ENCODE measurements at places on chromosomes 12 and 14. TPM values are rescaled to one million over a fixed set of nuclear protein-coding genes. Genes with fewer than 3 reads are reported as not detected.

SCNN1A gene
- total RNA-seq = 0.09 TPM

FBLN5 gene
- 0.90 TPM for total RNA-seq

TMPRSS12 gene
- not detected for total RNA-seq

DHRS1 gene
- total RNA-seq = 7.3 TPM

PLEKHD1 gene
- total RNA-seq = under 0.01 TPM

KLRK1 gene
- not detected for total RNA-seq

PRIM1 gene
- total RNA-seq = 4.6 TPM

EEA1 gene
- total RNA-seq = 14.0 TPM

SYNE3 gene
- 4.5 TPM for total RNA-seq

SLC17A8 gene
- total RNA-seq = not detected

TMEM132D gene
- total RNA-seq = not detected

EXOC3L4 gene
- not detected for total RNA-seq

KIAA0586 gene
- total RNA-seq = 20.6 TPM

EIF2S3B gene
- 0.99 TPM for total RNA-seq

C12orf42 gene
- total RNA-seq = not detected

KRT79 gene
- 0.28 TPM for total RNA-seq

MYF5 gene
- total RNA-seq = not detected

TMTC2 gene
- total RNA-seq = 3.4 TPM

RDH5 gene
- 2.8 TPM for total RNA-seq

TOMM20L gene
- not detected for total RNA-seq

CD4 gene
- total RNA-seq = 0.09 TPM

SIRT4 gene
- 1.3 TPM for total RNA-seq

RBP5 gene
- total RNA-seq = 0.19 TPM

AKT1 gene
- 220 TPM for total RNA-seq

TMEM132C gene
- not detected for total RNA-seq

DAO gene
- total RNA-seq = not detected

RDH11 gene
- total RNA-seq = 84.0 TPM

GPRC5D gene
- not detected for total RNA-seq

TAS2R7 gene
- total RNA-seq = not detected

KRT75 gene
- not detected for total RNA-seq

VPS29 gene
- total RNA-seq = 64.0 TPM

DPF3 gene
- total RNA-seq = 18.5 TPM

PRMT5 gene
- total RNA-seq = 45.9 TPM

TAS2R13 gene
- 1.8 TPM for total RNA-seq

TMEM121 gene
- 9.9 TPM for total RNA-seq

CLEC9A gene
- not detected for total RNA-seq

C1R gene
- total RNA-seq = 2.4 TPM

TAS2R20 gene
- total RNA-seq = 1.9 TPM

SERPINA12 gene
- not detected for total RNA-seq

LRP1-AS gene
- not detected for total RNA-seq

TAMALIN gene
- 41.4 TPM for total RNA-seq

GEMIN2 gene
- 27.3 TPM for total RNA-seq

ERGIC2 gene
- total RNA-seq = 47.9 TPM

TMEM229B gene
- 0.19 TPM for total RNA-seq

FAM186B gene
- total RNA-seq = 0.09 TPM

ANKS1B gene
- 0.09 TPM for total RNA-seq

DCD gene
- total RNA-seq = not detected

GDF3 gene
- not detected for total RNA-seq

FKBP4 gene
- total RNA-seq = 62.3 TPM

Data from endothelial cell of coronary artery (primary cell).